ENCODE measurements at places on chromosomes 3 and 15.
A peak's percentile ranks its signal among the peaks of the same experiment; 100 is the strongest.

GRCh38 chr15:62068810-62069167 lies 2.0 kb downstream of the C2CD4A start:
- DNase-seq: peak; percentile 21

DNA sequence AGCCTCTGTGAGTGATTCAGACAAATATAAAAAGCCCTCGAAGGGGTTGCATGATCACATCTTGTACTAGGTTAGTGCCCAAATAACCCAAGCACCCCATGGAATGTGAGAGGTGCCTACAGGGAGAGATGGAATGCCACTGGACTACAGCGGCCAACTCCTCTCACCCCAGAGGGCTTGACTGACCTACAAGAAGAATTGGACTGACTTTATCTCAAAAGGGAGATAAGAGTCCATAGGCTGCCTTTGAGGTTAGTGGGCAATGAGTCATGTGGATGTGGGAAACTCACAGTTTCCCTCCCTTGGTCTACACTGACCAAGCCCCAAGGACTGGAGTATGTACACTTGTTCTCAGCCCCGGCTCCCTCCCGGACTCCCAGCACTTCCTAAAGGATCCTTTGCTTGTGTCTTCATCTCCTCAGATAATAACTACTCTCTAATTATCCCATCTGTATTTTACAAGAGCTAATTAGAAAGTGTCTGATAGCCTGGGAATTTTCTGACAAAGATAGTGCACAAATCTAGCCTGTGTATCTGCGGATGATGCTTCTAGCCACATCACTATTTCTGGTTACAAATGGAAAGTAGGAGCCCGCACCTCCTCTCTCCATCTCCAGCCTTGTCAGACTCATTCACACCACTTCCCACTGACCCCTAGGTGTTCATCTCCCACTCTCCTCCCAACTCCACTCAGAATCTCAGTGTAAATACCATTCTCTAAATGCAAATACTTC lies 547.8 kb upstream of the TBL1XR1 start:
- no peak for DNase-seq

GRCh38 chr3:187267306-187267705 lies 24.2 kb downstream of the MASP1 start:
- DNase-seq: no peak

DNA sequence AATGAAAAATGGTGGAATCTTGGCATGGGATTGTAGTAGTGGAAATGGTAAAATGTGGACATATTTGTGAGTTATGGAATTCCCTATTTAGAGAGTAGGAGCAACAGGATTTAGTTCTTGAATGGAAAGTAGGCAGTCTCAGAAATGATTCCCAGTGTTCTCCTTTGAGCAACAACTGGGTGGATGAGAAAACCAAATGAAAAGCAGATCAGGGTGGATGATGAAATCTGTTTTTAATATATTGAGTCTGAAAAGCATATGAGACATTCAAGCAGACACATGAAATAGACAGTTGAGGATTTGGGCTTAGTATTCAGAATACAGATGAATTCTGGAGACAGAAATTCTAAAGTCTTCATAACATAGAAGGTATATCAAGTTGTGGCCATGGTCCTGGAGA lies 451.3 kb downstream of the LPP start:
- DNase-seq: no peak

All from suppressor macrophage (primary cell).